ENCODE measurements at places on chromosomes 11 and 22.

- no peak for DNase-seq
Observed at GRCh38 chr11:128779036-128779435, 85.2 kb downstream of the FLI1 start.

DNA sequence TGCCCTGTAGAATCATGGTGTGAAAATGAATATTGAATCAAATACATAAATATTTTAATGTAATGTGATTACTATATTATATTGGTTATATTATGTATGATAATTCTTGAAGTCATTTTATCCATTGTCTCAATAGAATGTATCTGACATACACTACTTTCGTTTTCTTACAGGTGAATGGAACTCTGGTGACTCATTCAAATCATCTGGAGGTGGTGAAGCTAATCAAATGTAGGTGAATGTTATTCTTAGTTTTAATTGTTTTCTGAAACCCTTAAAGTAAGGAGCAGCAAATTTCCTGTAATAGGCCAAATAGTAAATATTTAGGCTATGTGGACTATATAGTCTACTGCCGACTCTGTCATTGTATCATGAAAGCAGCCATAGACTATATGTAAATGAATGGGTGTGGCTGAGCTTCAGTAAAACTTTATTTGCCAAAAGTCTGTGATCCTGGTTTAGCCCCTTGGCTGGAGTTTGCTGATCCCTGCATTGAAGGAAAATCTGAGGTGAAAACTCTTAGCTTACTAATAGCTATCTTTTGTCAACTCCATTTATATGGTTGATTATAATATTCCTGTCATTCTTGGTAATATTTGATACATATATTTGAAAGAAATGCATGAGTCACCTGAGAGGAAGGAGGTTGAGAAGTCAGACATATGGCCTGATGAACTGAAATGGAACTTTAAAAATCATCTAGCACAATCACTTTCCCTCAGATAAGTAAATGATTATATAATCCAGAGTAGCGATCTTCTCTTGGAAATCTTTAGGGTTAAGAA lies 87.2 kb upstream of the GRIK4 start:
- DNase-seq: no peak

- DNase-seq: no peak
Observed at GRCh38 chr22:30923168-30923900, 45.2 kb downstream of the MORC2 start.

- peak; percentile 82 for DNase-seq
Observed at GRCh38 chr11:121466063-121466794, 13.5 kb upstream of the SORL1-AS1 start.

GRCh38 chr11:88012456-88012855 lies 162.8 kb downstream of the RAB38 start:
- peak; percentile 14 for DNase-seq

DNA sequence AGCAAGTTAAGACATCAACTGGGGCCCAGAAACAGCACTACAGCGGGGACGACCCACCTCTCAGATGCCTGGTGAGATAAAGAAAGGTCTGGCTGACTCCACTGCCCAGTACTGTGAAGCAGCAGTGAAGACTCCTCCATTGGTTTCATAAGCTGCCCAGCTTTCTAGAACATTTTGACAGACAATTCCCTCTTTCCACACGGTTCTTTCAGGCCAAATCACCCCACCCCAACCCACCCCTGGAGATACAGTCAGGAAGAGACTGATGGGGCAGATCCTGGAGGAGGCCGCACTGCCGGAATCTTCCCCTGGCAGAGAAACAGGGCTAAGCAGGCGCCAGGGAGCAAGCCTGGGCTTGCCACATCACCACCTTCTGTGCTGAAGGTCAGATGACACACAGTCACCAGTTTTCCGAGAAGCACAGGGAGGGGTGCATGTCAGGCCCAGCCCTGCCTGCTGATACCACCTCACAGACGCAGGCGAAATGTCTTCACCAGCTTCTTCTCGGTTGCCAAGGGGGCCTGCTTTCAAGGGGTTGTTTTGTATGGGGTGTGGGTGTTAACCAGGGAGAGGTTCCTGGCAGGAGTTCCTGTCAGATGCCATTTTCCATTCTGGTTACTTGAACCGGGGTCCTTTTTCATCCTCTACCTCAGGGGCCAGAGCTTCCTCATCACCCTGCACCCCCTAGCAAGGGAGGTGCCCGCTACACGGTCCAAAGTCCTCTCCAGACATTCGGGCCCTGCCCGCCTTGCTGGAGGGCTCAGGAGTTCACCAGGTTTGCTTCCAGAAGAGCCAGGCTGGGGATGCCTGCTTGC lies 1.4 kb upstream of the NEAT1 start:
- DNase-seq: peak; percentile 79

- no peak for DNase-seq
Observed at GRCh38 chr11:118679483-118679882, at the start of gene TREH. Gene TREH (minus strand): TSS chr11:118679650. CDS start chr11:118679627, 23 bp downstream.

DNA sequence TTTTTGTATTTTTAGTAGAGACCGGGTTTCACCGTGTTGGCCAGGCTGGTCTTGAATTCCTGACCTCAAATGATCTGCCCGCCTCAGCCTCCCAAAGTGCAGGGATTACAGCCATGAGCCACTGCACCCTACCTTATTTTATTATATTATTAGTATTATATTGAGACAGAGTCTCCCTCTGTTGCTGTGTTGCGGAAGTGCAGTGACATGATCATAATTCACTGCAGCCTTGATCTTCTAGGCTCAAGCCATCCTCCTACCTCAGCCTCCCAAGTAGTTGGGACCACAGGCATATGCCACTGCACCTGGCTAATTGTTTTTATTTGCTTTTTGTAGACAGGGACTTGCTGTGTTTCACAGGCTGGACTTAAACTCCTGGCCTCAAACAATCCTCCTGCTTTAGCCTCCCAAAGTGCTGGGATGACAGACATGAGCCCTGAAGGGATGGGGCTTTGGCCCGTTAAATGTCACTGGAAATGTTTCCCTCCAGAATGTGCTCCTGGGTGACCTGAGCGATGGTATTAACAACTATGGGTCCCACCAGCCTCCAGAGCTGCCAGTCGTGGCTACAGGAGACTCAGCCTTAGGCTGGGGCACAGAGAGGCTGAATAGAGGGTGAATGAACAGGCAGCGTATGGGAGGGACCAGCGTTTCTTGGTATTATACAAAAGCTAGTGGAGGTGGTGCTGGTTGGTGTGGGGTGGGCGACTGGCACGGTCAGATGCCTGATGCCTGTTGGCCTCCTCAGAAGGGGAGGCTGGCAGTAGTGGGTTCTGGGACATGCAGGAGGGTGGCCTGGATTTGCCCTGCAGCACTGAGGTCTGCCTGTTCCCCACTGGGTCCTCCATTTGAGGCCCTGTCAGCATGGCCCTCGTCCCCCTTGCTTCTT lies 7.3 kb downstream of the TANGO2 start:
- DNase-seq: no peak

DNA sequence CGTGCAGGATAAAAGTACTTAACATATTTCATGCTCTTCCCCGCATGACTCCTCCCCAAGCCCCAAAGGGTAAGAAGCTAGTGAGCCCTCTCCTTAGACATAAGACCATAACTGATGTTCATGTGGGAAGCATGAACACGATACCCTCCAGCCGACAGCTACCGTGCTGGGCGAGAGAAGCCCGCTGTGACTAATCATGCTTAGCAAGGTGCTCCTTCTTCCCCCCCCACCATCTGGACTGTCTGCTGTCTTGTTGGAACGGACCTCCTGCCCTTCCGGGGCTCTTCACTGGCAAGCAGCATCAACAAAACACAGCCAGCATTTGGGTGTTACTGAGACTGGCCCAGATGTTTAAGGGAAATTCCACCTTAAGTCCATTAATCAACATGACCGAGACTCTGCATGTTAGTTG lies 200.6 kb downstream of the DBX1 start:
- no peak for DNase-seq

DNA sequence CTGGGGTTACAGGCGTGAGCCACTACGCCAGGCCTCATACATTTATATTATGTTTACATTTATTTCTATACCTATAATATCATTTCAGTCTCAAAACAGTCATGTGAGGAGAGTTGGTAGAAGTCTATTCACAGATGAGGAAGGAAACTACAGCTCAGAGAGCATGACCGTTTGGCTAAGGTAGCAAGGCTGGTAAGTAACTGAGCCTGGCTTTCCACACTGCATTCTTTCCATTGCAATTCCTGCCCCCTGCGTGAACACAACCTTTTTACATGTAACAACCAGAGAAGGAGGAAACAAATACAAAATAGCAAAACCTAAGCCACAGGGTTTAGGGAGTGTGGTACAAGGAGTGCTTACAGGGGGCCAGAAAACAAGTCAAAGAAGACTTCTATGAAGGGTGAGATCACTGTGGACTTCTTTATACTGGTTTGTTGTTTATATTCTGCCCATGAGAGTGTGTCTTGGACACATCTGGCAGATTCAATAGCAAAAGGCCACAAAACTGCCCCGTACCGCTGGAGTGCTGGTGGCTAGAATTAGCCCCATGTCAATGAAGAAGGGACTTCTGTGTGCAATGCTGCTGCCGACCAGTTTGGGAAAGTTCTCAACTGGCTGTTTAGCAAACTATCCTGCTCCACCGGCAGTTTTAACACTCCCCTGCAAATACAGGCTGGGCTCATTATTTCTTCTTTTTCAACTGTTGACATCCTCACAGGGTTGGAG lies 19.0 kb downstream of the MICAL3 start:
- DNase-seq: no peak

- peak; percentile 59 for DNase-seq
Observed at GRCh38 chr22:41092023-41092817, at the start of gene EP300. Gene EP300 (plus strand): TSS chr22:41092592. CDS start chr22:41093005, 413 bp downstream.

DNA sequence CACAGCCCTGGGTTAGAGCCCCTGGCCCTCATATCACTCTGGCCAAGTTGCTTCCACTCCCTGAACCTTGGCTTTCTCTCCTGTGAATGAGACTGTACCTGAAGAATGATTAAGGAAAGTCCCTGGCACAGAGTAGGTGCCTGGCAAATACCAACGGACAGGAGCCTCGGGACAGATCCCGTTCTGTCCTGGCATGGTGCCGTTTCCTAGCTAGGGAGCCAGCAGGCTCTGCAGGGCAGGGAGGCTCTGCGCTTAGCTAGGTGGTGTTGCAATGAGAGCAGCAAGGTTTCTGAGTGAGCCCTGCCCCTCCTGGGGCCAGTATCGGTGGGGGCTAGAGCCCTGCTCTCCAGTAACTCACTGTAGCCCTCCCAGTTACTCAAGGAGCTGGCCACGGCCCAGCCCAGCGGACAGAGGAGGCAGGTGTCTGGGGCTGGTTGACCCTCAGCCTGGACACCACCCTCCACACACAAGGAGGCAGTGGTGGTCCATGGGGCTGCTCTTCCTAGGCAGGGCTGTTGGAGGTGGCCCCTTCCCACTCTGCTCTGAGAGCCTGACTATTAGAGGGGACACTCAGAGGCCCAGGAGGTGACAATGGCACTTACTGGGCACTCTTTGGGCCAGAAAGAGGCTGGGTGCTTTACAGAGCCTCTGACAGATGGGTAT lies 74.4 kb downstream of the NFAM1 start:
- no peak for DNase-seq

- DNase-seq: no peak
Observed at GRCh38 chr22:47605886-47606285, 843.4 kb downstream of the TBC1D22A start.

GRCh38 chr22:19746726-19747125 lies 13.9 kb upstream of the TBX1 start:
- DNase-seq: no peak

Data from NCI-H345 (cell line).